ENCODE measurements at places on chromosomes 4 and X.

- no peak for DNase-seq
Observed at GRCh38 chr4:93834249-93835066, 5.9 kb downstream of the ATOH1 start.

DNA sequence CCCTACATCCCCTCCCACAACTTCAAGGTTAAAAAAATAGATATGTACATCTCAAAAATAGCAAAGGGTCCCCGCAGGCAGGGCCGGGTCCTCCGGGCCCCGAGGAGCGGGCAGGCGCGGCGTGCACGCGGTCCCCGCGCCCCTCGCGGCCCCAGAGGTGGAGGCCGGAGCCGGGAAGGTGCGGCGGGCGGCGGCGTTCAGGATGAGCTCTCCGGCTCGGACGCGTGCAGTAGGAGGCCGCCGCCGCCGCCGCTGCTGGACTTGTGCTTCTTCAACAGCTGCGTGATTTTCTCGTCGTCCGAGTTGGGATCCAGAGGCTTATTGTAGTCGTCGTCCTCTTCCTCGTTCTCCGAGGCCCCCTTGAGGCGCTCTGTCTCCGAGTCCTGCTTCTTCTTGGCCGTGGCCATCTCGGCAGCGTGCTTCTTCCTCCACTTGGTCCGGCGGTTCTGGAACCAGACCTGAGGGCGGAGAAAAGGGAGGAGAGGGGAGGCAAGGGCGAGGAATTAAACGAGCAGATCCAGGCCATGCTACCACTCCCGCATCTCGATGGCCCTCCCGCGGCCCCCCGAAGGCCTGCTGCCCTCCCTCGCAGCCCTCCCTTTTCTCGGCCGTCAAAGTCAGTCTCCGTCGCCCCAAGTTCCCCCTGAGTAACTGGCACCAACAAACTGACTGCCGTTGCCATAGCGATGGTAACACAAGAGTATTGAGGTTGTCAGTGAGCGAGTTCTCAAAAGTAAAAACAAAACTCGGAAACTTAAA lies 5.8 kb downstream of the NKX6-1 start:
- no peak for DNase-seq

- DNase-seq = no peak
Observed at GRCh38 chr4:184684491-184685189, 35.1 kb downstream of the PRIMPOL start.

- peak; percentile 37 for DNase-seq
Observed at GRCh38 chr4:6781113-6781512, 1.4 kb upstream of the KIAA0232 start.

DNA sequence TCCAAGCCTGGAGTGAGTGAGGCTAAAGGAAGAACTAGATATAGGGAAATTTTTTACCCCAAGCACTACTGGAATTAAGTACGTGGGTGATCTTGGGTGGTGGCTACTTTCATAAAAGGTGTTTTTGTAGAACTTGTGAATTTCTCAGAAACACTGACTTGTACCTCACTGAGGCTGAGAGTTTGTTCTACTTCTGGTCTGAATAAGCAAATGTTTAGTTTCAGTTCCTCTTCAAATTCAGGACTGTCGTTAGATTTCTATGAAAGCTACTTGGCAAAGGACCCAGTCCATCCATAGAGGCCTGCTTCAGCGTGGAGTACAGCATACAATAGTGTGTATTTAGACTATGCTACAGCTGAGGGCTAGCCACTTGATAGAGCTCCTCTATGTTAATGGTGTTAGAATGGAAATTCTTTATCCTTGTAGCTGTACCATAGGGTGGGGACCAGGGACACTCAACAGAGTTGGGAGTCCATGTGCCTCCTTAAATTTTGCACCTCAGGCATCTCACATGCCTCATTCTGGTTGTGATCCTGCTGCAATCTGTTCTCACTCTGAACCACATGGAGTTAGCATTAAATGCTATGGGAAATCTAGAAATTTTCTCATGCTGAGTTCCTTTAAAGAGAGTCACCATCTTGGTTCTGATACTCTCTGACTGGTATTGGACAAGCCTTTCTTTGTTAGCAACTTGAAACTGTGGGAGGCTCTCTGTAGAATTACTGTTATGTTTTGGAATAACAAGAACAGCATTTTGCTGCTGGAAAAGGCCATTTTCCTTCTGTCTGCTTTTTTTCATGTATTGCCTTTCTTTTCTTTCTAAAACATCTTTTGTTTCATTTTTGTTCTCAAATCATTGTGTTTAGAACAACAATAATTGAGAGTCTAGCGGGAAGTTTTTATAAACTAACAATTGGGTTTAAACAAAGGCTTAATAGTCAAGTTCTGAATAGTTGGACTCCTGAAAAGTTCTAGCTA lies 86.8 kb downstream of the PDGFRA start:
- no peak for DNase-seq

- DNase-seq = no peak
Observed at GRCh38 chr4:42646013-42646784, 10.7 kb downstream of the ATP8A1 start.

Data from sciatic nerve (tissue), 2 donors.